Glutamatergic neuron (in vitro differentiated cells): ENCODE measurements at places on chromosomes 4 and X.

DNA sequence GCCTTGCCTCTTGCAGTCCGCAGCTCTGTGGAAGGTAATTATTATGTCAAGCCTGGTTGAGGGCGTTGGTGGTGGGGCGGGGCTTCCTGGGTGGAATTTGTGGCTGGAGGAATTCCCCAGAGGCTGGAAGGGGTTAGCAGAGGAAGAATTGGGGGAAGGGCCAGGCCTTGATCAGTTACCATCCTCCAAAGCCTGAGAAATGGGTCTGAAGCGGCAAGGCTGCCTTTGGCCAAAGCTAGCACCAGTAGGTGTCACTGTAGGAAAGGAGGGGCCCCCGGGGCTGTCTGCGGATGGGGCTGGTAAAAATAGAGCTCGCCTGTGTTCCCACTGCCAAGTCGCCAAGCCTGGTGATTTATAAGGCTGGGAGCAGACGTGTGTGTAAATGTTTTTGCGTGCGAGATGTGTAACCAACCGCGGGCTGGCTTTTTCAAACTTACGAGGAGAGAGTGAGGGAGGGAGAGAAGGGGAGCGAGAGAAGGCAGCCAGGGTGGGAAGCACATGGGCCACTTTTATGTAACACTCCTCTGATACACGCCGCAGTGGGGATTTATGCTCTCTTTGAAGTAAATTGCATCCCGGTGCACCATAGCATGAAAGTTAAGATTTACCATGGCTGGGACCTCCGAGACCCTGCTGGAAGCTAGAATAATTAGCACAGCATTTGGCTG lies 367.0 kb downstream of the BCOR start:
- DNase-seq = peak; percentile 67

GRCh38 chr4:85776096-85776495 lies 301.1 kb downstream of the ARHGAP24 start:
- no peak for DNase-seq

DNA sequence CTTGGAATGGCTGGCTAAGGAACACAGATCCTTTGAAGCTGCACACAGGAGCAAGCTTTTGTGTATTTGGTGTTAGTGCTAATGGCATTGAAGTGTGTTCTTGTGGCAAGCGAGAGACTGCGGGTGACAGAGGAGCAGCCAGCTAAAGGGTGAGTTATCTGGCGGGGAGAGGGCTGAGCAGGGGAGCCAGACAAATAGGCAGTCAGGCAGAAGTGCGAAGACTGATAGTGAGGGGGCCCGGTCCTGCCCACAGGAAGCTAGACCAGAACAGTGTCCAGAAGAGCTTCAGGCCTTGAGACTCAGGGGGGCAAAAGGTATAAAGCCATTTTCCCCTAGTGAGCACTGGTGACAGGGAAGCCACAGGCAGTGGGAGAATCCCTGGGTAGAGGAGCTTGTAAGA lies 49.6 kb upstream of the MAMLD1 start:
- no peak for DNase-seq

DNA sequence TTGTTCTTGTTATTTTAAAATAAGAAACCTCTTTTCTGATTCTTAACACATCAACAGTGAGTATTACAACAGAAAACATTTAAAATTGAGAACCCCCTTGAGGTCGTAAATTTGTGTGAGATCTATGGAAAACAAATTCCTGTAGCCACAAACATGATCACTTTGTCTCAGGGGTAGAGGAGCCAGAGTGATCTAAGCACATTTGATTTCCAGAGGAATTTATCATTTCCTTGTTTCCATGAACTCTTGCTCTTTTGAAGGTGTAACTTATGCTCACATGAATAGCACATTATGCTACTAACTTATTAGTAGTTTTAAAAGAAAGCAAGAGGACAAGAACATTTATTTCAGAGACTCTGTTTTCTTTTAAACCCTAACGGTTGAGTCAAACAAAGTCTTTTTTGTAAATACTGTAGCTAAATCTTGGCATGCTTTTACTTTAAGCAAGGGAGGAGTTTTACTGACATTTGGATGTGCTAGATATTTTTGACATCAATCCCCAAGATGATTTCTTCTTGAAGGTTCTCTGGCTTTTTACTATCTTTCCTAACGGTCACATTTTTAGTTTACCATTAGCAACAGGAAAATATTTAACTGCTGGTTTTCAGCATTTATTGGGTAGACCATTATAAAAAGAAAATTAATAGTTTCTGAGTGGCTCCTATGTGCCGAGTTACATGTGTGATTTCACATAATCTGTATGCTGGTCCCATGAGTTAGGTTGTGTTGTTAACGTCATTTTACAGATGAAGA lies 27.9 kb upstream of the ZCCHC12 start:
- DNase-seq = no peak

GRCh38 chrX:32530802-32531403 lies 680.4 kb downstream of the DMD start:
- DNase-seq = no peak

DNA sequence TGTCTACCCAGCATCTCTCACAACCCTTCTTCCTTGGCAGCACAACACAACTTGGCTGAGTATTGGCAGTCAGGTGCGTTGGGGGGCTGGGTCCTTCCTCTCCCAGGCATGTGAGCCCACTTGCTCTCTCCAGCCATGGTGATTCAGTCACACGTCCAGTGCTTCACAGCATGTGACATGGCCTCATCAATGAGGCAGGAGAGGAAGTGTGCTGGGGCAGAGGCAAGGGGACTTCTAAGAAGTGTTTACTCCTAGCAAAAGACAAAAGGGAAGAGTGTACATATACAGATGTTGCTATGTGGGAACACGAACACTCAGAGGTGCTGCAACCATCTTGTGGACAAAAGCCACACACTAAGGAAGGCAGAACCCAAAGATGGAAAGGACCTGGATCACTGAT lies 380.8 kb downstream of the FBXW7 start:
- no peak for DNase-seq

DNA sequence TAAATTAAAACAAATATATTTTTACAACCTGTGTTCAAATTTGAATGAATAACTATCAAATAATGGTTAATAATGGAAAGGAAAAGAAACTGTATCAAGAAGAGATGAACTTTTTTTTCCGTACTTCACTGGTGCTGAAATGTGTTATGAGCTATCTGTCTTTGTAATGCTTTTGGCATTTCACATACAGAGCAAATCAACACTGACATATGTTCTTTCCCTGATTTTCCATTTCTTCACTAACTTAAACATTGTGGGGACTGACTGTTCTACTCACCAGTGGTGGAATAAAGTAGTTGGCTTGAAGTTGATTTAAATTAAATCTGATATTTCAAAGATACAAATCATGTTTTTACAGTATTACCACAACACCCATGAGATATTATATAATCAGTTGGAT lies 304.0 kb upstream of the BMP3 start:
- DNase-seq = no peak

DNA sequence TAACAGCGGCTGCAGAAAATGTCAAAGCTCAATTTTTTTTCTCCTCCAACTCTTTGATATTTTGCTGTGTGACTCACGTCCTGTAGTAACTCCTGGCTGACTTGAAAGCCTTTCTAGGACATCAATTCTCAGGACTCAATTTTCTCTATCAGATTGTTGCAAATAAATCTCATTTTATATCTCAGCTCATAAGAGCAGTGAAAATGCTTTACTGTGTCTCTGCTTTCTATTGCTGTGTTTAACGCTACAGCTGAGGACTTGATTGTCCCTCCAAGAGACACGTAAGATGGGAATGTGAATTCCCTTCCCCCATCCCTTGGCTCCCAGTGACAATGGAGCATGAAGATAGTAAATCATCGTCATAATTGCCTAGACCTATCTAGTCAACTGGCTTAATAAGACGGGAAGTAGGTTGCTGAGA lies 20.5 kb upstream of the CBR4 start:
- DNase-seq = no peak

- no peak for DNase-seq
These were observed 247.9 kb upstream of the EPHA5 start for GRCh38 chr4:65918212-65918611.

GRCh38 chr4:53005808-53006207 lies 143.7 kb downstream of the RASL11B start:
- DNase-seq = no peak

DNA sequence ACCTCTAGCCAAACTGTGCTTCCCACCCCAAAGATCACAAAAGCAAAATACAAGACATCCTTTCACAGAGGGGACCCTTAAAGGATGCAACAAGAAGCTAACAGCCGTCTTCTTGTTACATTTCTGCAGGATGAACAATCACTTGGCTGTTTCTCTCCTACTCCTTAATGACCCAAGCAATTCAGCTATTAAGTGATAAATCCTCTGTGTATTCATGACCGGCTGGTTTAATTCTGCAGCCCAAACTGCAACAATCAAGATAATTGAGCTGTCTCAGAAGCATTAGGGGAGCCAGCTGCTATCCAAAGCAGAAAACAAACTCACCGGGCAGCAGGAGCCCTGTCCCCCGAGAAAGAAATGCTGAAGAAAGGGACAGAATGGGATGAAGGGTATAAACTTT lies 85.9 kb upstream of the ACSL4 start:
- no peak for DNase-seq

- DNase-seq = no peak
These were observed 128.5 kb downstream of the SPRY1 start for GRCh38 chr4:123524958-123525628.

GRCh38 chrX:139920316-139920715 lies 12.5 kb downstream of the ATP11C start:
- DNase-seq = no peak
